ENCODE measurements at places on chromosomes 5 and 9.

- no peak for DNase-seq
These were observed 322.6 kb upstream of the POU5F2 start for GRCh38 chr5:94064025-94064424.

GRCh38 chr9:81753436-81753835, 64.1 kb upstream of the TLE1 start:
- DNase-seq = no peak

- no peak for DNase-seq
These were observed 171.4 kb downstream of the MCTP1 start for GRCh38 chr5:95113489-95113888.

DNA sequence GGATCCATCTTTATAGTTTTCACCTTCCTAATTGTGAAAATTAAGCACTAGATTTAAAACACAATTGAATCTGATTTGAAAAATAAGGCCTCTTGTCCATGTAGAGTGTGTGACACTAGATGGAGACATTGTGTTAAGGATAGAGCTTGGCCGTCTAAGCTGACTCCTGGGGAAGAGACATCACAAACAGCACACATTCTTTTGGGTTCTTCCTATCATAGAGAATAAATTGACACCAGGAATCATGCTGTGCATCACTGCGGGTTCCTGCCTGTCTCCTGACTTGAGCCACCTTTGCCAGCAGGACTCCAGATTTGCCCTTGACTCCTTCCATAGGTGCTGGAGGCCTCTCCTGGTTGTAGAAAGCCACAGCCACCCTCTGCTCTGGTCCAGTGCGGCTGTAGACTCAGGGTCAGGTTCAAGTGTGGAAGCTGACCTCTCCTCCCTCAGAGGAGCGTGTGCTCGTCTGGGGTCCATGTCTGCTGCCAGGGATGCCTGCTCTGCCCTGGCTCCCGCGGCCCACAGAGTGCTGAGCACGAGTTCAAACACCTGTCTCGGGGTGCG, 11.2 kb downstream of the ROPN1L start:
- peak; percentile 56 for DNase-seq

- DNase-seq = no peak
These were observed 11.9 kb downstream of the APBA1 start for GRCh38 chr9:69660304-69660703.

- peak; percentile 48 for DNase-seq
These were observed 9.6 kb downstream of the SEC61B start for GRCh38 chr9:99231711-99232110.

GRCh38 chr9:100355561-100355960, 2.8 kb upstream of the TEX10 start:
- no peak for DNase-seq

DNA sequence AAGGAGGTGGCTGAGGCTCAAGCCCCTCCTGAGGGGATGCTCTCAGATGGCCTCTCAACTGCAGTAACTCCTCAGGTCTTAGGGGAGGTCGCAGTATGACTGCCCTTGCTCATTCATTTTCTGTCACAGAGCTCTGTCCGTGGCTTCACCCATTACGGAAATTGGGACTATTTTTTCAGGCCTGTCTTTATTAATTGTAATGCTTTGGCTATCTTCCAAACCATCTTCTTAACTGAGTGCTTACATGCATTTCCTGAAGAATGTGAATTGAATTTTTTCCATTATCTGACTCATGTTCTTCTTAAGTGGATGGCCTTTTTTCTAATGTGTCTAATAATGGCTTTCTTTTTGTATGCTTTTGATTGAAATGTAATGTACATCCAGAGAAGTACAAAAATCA, 36.4 kb upstream of the SV2C start:
- no peak for DNase-seq

GRCh38 chr9:15423231-15423985, 732 bp downstream of the SNAPC3 start:
- DNase-seq = no peak

DNA sequence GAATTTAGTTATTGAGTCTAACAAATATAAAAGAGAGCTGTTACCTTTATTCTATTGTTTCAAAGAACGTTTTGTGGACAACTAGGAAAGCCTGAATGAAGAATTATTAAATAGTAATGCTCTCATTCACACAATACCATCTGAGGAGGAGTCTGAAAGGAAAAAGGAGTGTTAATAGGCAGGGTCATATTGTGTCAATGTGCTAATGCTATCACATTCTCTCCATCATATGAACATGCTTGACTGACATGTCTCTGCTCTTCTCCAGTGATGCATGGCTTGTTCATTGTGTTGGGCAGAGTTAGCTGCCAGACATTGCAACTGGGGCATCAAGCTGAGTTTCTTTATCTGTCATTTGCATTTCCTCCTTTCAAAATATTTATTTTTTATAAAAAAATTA, 1578.0 kb downstream of the MAT2B start:
- DNase-seq = no peak

DNA sequence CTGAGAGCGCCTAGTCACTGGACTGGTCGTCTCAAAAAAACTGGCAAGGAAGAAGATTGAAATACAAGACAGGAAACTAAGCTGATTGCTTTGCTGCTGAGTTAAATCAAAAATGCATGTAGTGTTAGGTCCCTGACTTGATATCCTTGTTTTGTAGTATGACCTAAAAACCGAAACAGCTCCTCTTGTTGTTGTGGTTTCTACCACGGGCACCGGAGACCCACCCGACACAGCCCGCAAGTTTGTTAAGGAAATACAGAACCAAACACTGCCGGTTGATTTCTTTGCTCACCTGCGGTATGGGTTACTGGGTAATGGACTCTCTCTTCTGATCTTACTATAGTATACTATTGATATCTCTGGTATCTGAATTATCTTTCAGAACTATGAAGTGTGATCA, 4.3 kb downstream of the MTRR start:
- no peak for DNase-seq

DNA sequence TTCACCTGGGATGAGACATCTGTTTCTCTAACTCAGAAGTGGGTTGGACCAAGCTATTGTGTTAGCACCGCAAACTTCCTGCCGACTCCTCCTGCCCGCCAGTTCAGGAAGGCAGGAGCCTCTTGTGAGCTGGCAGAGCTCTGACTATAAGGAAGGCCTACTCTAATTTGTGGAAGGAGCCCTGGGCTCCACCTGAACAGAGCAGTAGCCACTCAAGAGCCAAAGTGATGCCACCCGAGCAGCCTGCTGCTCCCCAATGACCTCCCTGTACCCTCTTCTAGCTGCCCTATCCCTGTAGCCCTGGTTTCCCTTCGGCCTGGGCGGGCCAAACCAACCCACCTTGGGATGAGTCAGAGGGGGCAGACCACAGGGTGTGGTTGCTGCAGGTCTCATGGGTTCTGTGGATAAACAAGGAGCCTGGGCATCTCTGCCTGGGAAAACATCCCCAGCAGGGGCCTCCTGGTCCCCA, 81.6 kb downstream of the PSD2 start:
- no peak for DNase-seq

GRCh38 chr5:172370648-172371545, 83.4 kb downstream of the SH3PXD2B start:
- DNase-seq = peak; percentile 55

DNA sequence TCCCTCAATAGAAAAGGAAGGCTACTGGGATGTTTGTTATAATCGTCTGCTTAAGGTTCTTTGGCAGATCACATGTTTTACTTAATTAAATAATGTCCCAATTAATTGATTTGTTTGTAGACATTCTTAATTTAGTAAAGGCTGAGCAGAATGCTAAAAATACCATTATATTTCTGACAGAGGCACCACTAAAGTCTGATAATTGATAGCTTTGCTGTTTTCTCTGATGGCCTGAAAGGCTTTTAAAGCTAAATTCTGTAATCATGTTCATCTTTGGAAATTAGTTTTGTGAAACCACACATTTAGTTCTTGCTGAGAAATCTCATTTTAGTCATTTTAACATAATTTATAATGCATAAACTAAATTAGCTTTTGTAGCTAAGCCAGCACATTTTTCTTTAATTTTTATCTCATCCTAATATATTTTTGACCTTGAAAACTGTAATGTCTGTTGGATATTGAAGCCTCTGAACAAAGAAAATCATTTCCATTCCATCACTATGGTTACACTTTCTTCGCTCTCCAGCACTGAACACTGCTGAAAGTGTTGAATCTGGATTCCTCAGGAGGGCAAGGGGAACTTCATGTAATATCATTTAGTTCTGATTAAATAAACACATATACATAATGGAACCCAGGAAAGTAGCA, 329.4 kb downstream of the ELAVL2 start:
- no peak for DNase-seq

- DNase-seq = no peak
These were observed 6.4 kb downstream of the SEPTIN8 start for GRCh38 chr5:132770476-132771159.

- DNase-seq = no peak
These were observed 126.8 kb downstream of the PDE8B start for GRCh38 chr5:77337246-77337645.

DNA sequence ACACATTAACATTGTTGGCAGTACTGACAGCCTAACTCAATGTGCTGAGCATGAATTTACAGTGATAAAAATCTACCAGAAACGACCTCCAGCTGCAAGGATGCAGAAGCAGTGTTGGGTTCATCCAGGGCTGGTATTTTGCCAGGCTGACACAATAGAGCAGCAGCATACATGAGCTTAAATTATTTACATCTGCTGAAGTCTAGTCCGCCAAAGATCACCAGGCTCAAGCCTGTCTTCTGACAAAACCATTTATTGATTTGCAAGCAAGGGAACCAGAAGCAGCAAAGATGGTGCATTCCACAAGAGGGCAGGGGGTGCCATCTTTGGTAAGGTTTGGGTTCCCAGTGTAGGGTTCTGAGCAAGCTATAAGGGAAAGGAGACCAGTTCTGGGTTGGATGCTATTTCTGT, 8.7 kb upstream of the C5orf34 start:
- no peak for DNase-seq

GRCh38 chr5:151063142-151063989, 17.5 kb downstream of the TNIP1 start:
- DNase-seq = no peak

GRCh38 chr9:100602342-100602801, 24.5 kb downstream of the CAVIN4 start:
- peak; percentile 73 for DNase-seq

GRCh38 chr5:170252720-170253350, 20.1 kb downstream of the C5orf58 start:
- DNase-seq = no peak

- no peak for DNase-seq
These were observed 302.4 kb downstream of the PDE4D start for GRCh38 chr5:59591162-59591561.

GRCh38 chr5:43073597-43074546, 33.8 kb upstream of the ANXA2R start:
- peak; percentile 52 for DNase-seq

- DNase-seq = no peak
These were observed 153.9 kb downstream of the PRELID2 start for GRCh38 chr5:145681216-145681615.

GRCh38 chr5:134417707-134418106, 6.0 kb upstream of the CDKN2AIPNL start:
- DNase-seq = no peak

- peak; percentile 62 for DNase-seq
These were observed 298.4 kb upstream of the PRDM9 start for GRCh38 chr5:23208959-23209431.

DNA sequence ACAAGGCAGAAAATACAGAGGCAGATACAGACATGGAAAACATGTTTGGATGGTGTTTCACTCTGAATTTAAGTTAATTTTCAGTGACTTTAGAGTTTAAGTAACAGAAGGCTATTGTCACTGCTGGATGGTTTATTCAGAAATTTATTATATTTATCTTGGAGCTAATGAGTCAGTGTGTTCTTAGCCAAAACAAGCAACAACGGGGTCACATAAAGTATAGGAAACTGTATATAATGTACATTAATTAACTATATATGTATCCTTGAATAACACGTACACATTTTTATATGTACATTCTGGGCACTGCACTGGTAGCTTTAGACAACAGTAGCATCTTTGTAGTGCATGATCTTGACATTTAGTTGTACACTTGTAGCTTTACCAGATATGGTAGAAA, 30.7 kb downstream of the CYLC2 start:
- DNase-seq = no peak

DNA sequence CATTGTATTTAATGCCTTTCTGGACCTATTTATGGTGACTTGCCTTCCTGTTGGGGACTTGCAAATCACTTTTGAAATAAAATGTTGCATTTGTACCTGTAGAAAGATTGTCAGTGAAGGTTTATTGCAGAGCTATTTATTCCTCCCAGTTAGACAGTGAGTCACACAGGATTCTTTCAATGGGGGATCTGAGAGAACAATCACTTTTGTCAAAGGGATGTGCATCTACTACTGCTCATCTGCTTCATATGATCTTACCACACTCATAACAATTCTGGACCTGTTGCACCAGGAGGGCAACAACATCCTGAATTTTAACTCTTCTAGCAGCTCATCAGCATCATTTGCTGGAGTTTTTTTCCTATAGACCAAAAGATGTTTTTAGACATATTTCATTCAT, 66.8 kb downstream of the FBXL7 start:
- DNase-seq = no peak

DNA sequence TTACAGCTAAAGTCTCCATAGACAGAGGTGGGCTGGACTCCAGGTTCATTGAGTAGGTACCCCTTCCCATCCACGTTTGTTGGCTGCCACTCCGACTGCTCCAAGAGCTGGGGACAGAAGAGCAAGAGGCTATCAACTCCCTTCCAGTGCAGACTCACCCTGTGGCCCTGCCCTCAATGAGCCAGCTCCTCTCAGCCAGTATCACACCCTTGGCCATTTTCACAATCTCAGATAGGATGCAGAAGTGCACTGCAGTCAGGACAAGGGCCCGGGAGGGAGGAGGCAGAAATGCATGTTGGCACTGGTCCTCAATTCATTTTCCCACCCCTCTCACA, 6.2 kb downstream of the IRF1 start:
- no peak for DNase-seq

GRCh38 chr5:75337366-75338021, 474 bp downstream of the HMGCR start:
- peak; percentile 30 for DNase-seq

GRCh38 chr5:78025540-78025939, 249.4 kb upstream of the TBCA start:
- DNase-seq = no peak

DNA sequence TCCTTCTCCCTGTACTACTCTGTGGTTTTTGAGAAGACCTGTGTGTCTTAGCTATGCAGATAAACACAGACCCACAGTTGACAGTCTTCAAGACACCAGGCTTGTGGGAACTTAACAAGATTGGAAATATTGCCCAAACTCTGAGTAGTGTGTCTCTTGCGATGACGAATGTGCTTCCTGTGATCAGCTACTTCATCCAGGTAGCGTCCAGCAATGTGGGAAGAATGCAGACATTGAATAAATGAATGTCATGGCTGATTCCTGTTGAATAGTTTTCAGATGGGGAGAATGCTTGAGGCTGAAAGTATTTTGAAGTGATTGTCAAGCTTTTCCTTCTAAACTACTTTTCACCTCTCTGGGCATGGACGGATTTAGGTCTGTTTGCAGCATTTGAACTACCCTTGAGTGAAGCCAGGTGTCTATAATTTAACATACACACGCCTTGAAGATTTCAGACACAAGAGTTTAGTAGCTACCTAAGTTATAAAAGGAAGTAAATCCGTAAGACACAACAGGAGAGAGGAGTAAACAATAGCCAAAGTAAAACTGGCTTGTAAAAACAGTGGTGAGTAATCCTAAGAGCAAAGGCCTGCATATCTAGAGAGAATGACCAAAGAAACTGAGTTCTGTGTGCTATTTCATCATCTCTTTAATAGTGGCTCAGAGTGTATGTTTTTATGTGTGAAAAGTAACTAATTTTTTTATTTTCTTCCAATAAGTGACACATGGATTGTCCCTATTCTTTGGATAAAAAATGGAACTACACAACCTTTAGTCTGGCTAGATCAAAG, 30.0 kb upstream of the ARL14EPL start:
- DNase-seq = no peak

Data from WERI-Rb-1 (cell line).